ENCODE measurements at places on chromosomes 2 and 18.

DNA sequence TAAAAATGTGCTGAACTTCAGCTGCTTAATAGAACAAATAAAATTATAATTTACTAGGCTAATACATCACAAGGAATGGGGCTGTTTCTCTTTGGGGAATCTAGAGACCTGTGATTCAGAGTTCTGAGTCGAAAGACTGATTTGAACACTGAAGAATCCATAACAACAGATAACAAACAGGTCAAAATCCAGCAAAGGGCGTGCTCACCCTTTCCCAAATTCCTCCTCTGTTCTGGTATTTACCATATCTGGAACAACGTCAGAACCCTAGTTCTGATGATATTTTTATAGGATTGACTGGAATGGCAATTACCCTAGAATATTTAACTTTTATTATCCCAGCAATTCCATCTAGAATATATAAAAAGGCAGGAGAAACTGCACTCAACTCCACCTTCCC lies 66.0 kb upstream of the ITGA6 start:
- no peak for DNase-seq

- no peak for DNase-seq
These were observed 11.1 kb downstream of the SLC8A1 start for GRCh38 chr2:40440835-40441234.

DNA sequence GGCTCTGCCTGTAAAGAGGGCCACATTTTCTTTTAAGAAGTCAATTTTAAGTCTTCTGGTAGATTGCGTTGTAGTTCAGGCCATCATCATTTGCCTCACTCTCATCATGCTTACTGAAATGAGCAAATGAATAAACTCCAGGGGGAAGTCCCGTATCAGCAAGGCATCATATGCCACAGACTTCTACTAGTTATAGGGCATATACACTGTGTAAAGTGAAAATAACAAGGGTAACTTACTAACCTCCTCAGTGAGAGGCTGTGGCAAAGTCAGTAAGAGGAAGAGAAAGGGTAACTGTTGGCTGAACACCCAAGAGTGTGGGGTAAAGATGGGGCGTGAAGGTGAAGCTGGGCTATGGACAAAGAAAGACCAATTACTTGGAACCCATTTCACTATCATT lies 456.2 kb downstream of the SPAG16 start:
- DNase-seq, result no peak

DNA sequence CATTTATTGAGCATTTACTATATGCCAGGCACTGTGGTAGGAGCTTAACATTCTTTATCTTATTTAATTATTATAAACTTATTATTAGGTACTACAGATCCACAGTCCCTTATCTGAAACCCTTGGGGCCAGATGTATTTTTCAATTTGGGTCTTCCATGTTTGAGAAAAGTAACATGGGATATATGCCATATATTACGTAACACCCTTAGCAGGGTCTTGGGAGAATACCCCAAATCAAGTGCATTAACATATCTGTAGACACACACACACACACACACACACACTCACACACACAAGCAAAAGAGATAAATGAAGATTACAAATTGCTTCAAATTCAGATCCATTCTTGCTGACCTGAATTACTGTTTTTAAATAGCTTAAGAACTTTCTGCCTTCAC lies 13.7 kb downstream of the NTSR2 start:
- DNase-seq, result no peak

DNA sequence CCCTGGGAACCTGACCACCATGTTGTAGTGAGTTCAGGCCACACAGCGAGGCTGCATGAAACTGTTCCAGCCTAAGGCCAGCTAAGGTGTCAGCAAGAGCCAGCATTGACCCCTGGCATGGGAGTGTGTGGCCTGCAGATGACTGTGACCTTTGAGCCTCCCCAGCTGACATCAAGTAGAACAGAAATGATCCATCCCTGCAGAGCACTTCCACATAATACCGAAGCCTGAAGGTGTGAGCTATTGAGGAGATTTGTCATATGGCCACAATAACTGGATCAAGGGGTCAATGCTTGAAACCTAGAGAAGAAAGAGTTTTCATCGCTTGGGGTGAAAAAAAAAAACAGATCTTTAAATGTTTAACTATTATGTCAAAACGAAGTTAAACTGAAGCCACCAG lies 207.3 kb upstream of the SOX11 start:
- no peak for DNase-seq

- peak; percentile 69 for DNase-seq
These were observed 10.2 kb downstream of the NFATC1 start for GRCh38 chr18:79405781-79406575.

DNA sequence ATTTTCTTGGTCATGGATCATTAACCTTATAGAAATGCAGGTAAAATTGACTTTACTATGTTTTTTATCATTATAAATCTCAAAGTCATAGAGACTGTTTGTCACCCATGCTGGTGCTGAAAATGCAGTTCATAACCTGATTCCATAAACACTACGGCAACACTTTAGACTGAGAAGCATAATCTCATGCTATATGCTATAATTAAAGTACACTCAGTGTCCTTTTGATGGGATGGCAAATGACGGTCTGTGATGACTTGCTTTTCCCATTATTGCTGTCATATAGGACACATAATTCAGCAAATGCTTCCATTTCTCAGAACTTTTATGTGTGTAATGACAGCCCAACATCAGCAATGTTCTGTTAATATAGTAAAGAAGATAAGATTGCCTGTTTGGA lies 162.9 kb downstream of the CD226 start:
- no peak for DNase-seq

GRCh38 chr2:238929242-238930081 lies 81.6 kb downstream of the TWIST2 start:
- no peak for DNase-seq

DNA sequence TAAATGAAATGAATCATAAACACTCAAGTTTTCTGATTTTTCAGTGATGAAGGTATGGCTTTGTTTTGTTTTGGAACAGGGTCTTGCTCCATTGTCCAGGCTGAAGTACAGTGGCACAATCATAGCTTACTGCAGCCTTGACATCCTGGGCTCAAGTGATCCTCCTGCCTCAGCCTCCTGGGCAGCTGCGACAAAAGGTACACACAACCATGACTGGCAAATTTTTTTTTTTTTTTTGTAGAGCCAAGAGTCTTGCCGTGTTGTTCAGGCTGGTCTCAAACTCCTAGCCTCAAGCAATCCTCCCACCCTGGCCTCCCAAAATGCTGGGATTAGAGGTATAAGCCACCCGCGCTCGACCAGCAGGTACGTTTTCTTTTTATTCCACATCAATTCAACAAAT lies 22.5 kb upstream of the LRP2 start:
- no peak for DNase-seq

- DNase-seq, result no peak
These were observed 35.1 kb downstream of the SLC4A3 start for GRCh38 chr2:219662566-219662965.
